ENCODE measurements at places on chromosomes 3 and 15. TPM values are rescaled to one million over a fixed set of nuclear protein-coding genes. Genes with fewer than 3 reads are reported as not detected.

Gene CLEC3B
- 150 TPM for total RNA-seq

Gene SPESP1
- 2.0 TPM for total RNA-seq

Gene SUSD5
- 0.70 TPM for total RNA-seq

Gene CADPS
- 29.4 TPM for total RNA-seq

Gene EHHADH
- total RNA-seq: 6.6 TPM

Gene MOBP
- 0.25 TPM for total RNA-seq

Gene NR2F2
- 44.3 TPM for total RNA-seq
